ENCODE measurements at places on chromosomes 6 and 20.

DNA sequence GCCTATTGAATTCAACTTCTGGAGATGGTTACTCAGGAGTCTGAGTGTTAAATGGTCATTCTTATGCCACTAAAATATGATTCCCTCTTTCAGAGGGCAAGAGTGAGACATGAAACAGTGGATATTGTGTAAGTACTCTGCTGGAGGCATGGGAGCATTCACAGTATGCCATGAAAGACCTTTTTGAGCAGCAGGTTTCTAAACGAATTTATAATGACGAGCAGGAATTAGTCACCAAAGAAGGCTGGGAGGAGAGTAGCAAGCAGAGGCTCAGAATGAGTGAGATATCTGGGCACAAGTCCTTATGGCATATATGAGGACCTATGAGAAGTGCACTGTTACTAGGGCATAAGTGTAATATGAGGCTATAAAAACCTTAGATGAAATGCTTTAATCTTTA is 10.9 kb upstream of the MYB start:
- peak overlapping the region; percentile 94 for H3K27ac ChIP-seq
- no peaks in the 10 kb centered on the region for H3K36me3 ChIP-seq
- H3K4me1 ChIP-seq: peaks cover 25% of the 10 kb centered on the region
- DNase-seq: no peak
- H3K4me3 ChIP-seq: peak overlapping the region; percentile 65

DNA sequence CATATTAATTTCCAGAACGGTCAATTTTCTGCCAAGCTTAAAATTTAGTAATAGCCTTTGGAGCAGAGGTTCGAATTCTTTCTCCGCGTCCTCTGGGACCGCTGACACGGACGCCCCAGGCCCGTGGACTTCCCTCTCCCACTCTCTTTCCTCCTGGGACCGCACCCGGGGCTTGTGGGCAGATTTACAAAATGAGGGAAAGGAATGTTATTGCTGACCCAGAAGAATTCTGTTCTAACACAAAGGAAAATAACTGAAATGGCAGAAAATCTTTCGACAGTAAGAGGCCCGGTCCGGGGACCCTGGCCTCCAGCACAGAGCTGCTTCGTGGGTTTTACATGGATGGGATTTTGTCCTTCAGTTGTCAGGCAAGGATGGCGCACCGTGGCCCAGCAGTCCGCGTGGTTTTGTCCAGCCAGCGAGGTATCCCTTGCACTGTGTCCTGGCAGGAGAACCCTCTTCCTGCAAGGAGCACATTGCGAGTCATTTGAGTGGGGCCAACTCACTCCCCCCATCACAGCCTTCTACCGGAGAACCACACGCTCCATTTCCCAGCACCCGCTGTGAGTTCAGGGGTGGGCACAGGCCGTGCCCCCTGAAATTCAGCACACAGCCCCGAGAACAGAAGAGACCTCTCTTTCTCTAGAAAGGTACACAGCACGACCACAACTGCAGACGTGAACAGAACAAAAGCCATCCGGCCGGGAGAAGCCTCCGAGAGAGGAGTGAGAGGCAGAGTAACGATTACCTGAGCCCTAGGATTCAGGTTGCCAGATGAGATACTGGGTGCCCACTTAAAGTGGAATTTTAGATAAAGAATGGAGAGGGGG is 106.0 kb upstream of the AFDN start:
- DNase-seq: no peak
- no peak overlapping the region for H3K27ac ChIP-seq
- H3K4me1 ChIP-seq: no peaks in the 10 kb centered on the region
- peaks cover 46% of the 10 kb centered on the region for H3K27me3 ChIP-seq
- no peaks in the 10 kb centered on the region for H3K36me3 ChIP-seq

DNA sequence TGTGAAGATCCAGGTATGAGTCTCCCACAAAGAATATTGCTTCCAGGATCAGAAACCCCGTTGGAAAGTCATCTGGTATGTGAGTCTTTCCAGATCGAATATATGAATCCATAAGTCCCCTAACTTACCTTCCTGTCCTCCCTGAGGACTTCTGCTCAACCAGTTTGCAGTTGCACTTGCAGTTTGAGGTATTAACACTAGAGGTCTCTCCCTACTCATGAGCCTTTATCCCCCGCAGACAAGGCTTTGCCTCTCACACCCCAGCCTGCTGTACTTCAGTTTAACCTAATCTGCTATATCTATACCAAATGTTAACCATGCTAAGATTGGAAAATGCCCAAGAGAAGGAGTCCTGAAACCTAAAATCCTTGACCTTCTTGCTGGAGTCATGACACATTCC is 135.3 kb upstream of the DEFB112 start:
- H3K4me3 ChIP-seq: no peak overlapping the region
- H3K4me1 ChIP-seq: no peaks in the 10 kb centered on the region
- no peaks in the 10 kb centered on the region for H3K27me3 ChIP-seq
- no peak overlapping the region for H3K27ac ChIP-seq
- H3K36me3 ChIP-seq: no peaks in the 10 kb centered on the region

- H3K27ac ChIP-seq: no peak overlapping the region
- H3K36me3 ChIP-seq: no peaks in the 10 kb centered on the region
- H3K27me3 ChIP-seq: no peaks in the 10 kb centered on the region
These were observed 22.6 kb upstream of the RIN2 start for GRCh38 chr20:19735446-19735845.

DNA sequence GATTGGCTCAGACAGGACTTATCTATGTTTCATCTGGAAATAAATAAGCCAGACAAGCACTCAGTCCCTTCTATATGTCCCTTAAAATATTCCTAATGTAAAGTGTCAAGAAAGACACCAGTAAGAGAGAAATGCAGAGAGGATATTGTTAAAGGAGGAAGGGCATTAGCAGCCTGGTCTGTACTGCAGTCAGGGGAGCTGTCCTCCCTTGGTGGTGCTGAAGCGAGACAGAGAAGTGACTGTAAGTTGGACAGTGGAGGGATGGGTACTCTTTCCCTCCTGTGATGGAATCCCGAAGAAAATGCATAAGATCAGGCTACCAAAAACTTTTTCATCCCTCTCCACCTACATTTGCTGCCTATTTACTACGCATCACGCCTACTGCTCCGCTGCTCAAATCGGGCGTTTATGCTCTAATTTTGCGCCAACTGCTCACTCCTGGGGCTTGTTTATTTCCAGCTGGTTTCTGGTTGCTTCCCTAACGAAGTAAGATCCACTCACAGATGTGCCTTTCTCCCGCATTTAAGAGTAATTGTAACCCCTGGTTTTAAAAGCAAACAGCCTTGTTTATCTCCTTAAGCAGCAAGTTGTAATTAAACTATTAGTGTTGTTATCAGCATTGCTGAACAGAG is 35.2 kb downstream of the PHACTR1 start:
- peaks cover 23% of the 10 kb centered on the region for H3K27me3 ChIP-seq
- DNase-seq: peak; percentile 83
- no peaks in the 10 kb centered on the region for H3K36me3 ChIP-seq
- no peaks in the 10 kb centered on the region for H3K4me1 ChIP-seq

GRCh38 chr6:17432356-17432755 is 39.0 kb downstream of the CAP2 start:
- H3K4me1 ChIP-seq: no peaks in the 10 kb centered on the region
- H3K27ac ChIP-seq: no peak overlapping the region
- no peak overlapping the region for H3K4me3 ChIP-seq
- DNase-seq: no peak
- H3K36me3 ChIP-seq: no peaks in the 10 kb centered on the region

GRCh38 chr20:15487030-15487429 is 1086.2 kb downstream of the KIF16B start:
- H3K27me3 ChIP-seq: no peaks in the 10 kb centered on the region
- H3K27ac ChIP-seq: no peak overlapping the region
- no peak overlapping the region for H3K4me3 ChIP-seq
- no peaks in the 10 kb centered on the region for H3K36me3 ChIP-seq

DNA sequence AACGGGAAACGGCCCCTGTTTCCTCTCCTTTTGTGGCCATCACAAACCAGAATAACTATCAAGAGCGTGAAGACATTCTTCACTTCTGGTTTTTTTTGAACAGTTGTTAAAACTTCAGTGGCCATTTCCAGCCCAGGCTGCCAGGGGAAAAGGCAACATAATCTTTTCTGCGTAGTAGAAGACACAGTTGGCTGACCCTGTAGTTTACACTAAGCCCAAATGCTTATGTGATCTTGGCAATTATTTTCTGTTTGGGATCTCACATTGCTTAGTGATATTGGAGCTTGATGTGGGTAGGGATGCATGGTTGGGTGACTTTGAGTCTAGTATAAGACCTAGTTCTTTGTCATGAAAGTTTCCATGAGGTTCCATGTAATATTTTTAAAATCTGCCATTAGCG is 449.4 kb upstream of the CDH4 start:
- H3K4me3 ChIP-seq: no peak overlapping the region
- no peak for DNase-seq
- H3K4me1 ChIP-seq: no peaks in the 10 kb centered on the region
- H3K27ac ChIP-seq: no peak overlapping the region
- no peaks in the 10 kb centered on the region for H3K36me3 ChIP-seq

DNA sequence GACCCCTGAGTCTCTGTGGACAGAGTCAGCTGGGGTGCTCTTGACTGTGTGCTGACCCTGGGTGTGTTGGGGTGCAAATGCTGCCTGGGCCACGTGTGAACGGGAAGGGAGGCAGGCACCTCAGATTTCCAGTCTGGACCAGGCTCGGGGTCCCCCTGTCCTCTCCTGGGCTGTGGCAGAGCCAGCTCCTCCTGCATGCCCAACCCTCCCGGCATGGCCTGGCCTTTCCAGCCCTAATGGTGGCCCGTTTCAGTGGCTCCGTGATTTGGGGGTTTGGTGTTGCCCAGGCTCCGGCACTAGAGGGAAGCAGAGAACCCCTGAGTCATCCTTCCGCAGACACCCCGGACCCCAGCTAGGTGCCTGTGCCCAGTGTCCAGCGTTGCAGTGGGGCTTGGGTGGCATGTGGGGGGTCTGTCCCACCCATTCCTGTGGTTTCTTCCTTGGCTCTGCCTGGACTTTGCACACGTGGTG is 9.1 kb downstream of the RBM38 start:
- H3K27me3 ChIP-seq: no peaks in the 10 kb centered on the region
- H3K4me1 ChIP-seq: peaks cover 56% of the 10 kb centered on the region
- no peak for DNase-seq
- peaks cover 70% of the 10 kb centered on the region for H3K36me3 ChIP-seq

- no peak overlapping the region for H3K4me3 ChIP-seq
- DNase-seq: no peak
- H3K27ac ChIP-seq: no peak overlapping the region
- peaks cover 2% of the 10 kb centered on the region for H3K27me3 ChIP-seq
- H3K4me1 ChIP-seq: peaks cover 2% of the 10 kb centered on the region
These were observed 135.7 kb downstream of the PDE7B start for GRCh38 chr6:135987226-135987625.

- no peaks in the 10 kb centered on the region for H3K36me3 ChIP-seq
- peaks cover 10% of the 10 kb centered on the region for H3K4me1 ChIP-seq
- no peaks in the 10 kb centered on the region for H3K27me3 ChIP-seq
- no peak overlapping the region for H3K4me3 ChIP-seq
- H3K27ac ChIP-seq: no peak overlapping the region
These were observed 7.2 kb downstream of the KIF16B start for GRCh38 chr20:16566080-16566479.

GRCh38 chr6:28211840-28212509 is 13.1 kb upstream of the ZSCAN9 start:
- peaks cover 84% of the 10 kb centered on the region for H3K27me3 ChIP-seq
- peak; percentile 63 for DNase-seq
- H3K27ac ChIP-seq: peak overlapping the region; percentile 35
- peaks cover 29% of the 10 kb centered on the region for H3K4me1 ChIP-seq
- peak overlapping the region; percentile 84 for H3K4me3 ChIP-seq

DNA sequence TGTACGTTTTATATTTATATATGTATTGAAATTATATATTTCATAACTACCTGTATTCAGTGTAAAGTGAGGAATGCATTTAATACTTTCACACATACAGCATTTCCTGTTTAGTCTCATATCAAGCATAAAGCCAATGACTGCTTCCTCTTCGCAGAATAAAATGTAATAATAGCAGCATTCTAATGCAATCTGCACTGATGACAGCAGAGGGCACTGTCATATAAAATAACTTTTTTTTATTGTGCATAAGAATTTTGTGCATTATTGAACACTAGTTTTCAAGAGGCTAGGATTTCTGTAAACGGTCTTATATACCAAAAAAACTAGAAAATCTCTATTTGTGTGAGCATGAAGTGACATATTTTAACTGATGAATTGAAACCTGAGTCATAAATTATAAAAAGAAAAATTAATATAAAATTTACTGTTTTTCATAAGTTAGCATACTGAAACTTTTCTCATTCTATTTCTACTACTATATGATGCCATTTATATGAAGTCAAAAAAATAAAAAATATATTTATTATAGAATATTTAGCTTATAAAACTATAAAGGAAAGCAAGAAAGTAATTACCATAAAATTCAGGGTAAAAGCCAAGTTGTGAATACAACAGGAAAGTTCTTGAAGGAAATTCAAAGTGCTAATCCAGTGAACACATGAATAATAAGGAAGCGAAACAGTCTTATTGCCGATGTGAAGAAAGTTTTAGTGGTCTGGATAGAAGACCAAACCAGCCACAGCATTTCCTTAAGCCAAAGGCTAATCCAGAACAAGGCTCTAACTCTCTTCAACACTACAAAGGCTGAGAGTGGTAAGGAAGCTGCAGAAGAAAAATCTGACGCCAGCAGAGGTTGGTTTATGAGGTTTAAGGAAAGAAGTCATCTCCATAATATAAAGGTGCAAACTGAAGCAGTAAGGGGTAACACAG is 36.3 kb downstream of the RNF146 start:
- DNase-seq: peak; percentile 81
- H3K36me3 ChIP-seq: peaks cover 22% of the 10 kb centered on the region
- H3K27me3 ChIP-seq: no peaks in the 10 kb centered on the region
- H3K4me1 ChIP-seq: peaks cover 6% of the 10 kb centered on the region
- H3K4me3 ChIP-seq: no peak overlapping the region
- no peak overlapping the region for H3K27ac ChIP-seq

GRCh38 chr6:122066200-122066599 is 333.3 kb upstream of the HSF2 start:
- peaks cover 2% of the 10 kb centered on the region for H3K27me3 ChIP-seq
- no peaks in the 10 kb centered on the region for H3K36me3 ChIP-seq
- no peak overlapping the region for H3K27ac ChIP-seq
- H3K4me3 ChIP-seq: no peak overlapping the region
- no peak for DNase-seq

GRCh38 chr6:21367649-21368154 is 225.8 kb upstream of the SOX4 start:
- peaks cover 2% of the 10 kb centered on the region for H3K27me3 ChIP-seq
- H3K27ac ChIP-seq: no peak overlapping the region
- no peak for DNase-seq

DNA sequence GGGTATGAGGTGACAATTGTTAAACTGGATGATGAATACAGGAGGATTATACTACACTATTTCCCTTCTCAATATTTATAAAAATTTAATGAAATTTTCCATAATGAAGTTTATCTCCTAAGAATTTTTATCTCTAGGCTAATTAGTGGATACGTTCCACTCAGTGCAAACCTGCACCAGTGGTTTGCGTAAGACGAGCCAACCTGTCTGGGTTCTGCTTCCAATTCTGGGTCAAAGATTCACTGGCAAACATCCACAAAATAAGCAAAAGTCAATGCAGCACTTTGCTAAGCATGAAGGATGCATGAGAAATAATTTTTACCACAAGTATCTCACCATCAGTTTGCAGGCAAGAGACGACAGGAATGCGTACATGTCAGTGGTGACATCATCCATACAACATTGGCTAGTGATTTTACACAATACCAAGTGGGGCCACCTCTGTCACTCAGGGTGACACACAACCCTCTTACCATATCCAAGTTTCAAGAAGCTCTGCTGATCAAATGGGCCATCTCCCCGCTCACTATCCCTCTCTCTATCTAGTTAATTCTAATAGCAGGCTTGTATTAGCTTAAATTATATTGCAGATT is 51.7 kb downstream of the FAM50B start:
- H3K4me1 ChIP-seq: no peaks in the 10 kb centered on the region
- no peak overlapping the region for H3K4me3 ChIP-seq
- H3K36me3 ChIP-seq: no peaks in the 10 kb centered on the region
- peaks cover 31% of the 10 kb centered on the region for H3K27me3 ChIP-seq

- H3K4me3 ChIP-seq: no peak overlapping the region
- no peak overlapping the region for H3K27ac ChIP-seq
- no peak for DNase-seq
- peaks cover 22% of the 10 kb centered on the region for H3K36me3 ChIP-seq
These were observed 62.2 kb downstream of the SSR1 start for GRCh38 chr6:7250812-7251211.

All from activated CD4-positive, alpha-beta T cell treated with anti-CD3 and anti-CD28 coated beads, Interleukin-2, amount 10 ng/mL, durations not matched to agents 24 days and 14 days (primary cell).